ENCODE measurements at places on chromosomes 5 and 9.

GRCh38 chr5:150023136-150023535 is 22.6 kb downstream of the HMGXB3 start:
- no peak for DNase-seq

GRCh38 chr9:99822109-99822805 is 572 bp downstream of the NR4A3 start:
- DNase-seq, result no peak

GRCh38 chr5:148388696-148389095 is 4.9 kb downstream of the FBXO38 start:
- no peak for DNase-seq

DNA sequence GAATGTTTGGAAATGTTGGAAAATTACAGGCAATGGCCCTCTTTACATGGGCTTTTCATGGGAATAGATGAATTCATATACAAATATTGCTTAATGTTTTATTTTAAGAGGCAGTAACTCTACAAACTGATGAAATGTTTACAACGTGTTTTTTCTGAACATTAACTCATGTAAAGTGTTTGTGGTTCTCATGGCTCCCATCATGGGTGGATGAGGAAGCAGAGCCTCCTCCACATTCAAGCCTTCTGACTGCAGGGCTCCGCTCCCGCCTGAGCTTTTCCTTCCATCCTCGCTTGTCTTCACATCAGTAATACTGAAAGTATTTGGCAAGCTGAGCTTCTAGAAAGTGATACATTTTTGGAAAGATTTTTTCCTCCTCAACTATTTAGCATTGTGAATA is 204.2 kb downstream of the ARHGAP26 start:
- DNase-seq, result no peak

DNA sequence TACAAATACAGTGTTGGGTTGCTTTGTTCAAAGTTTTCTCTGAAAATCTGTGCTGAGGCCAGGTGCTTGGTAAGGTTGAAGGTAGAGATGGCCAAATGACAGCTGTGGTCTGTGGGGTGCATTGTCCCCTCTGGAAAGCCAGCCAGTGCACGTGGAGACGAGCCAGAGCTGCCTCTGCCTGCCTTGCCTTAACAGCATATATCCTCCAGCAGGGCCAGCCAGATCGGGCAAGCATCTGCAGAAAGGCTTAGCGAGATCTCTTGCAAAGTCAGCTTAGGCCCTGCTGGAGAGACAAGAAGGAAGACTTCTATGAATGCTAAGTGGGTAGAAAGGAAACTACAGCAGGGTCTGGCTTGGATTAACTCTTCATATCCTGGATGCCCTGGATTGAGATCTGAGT is 49.5 kb downstream of the GRIA1 start:
- no peak for DNase-seq

DNA sequence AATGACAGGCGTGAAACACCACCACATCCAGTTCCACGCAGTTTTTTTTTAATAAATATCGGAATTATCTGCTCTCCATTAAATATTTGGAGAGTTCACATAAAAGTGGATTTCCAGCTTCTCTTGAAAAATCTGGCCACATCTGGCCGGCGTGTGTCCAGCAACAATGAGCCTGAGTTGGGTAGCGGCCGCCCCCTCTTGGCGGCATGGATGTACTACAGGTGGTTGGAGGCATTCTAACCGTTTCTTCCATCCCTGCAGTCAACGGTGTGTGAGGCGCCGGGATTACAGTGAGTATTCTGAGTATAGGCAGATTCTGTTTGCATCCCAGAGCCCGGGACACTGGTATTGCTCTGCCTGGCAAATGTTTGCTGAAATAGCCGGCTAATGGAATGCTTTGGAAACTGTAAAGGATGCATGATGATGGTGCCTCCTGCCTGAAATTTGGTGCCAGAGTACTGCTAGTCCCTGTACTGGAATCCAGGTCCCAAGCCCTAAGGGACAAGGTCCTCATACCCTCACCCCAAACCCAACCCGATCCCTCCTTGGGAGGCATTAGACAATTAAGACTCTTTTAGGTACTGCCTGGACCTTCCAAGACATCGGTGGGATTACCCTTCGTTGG is 13.6 kb upstream of the GM2A start:
- peak; percentile 30 for DNase-seq

DNA sequence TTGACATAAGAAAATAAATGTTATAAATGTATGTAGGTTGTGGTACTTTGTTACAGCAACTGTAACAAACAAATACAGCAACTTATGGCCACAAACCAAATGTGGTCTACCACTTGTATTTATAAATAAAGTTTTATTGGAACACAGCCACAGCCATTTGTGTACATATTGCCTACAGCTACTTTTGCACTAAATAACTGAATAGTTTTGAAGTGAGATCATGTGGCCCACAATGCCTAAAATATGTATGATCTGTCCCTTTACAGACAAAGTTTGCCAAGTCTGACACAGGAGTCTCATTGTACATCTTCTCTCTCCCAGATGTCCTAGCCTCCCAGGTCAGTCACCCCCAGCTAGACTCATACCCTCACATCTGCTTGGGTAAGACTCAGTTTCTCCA is 283.6 kb upstream of the PRDM9 start:
- no peak for DNase-seq

- DNase-seq, result no peak
Measured at GRCh38 chr9:32603914-32604852, 31.2 kb upstream of the NDUFB6 start.

- no peak for DNase-seq
Measured at GRCh38 chr5:33788922-33789566, 102.7 kb downstream of the ADAMTS12 start.

DNA sequence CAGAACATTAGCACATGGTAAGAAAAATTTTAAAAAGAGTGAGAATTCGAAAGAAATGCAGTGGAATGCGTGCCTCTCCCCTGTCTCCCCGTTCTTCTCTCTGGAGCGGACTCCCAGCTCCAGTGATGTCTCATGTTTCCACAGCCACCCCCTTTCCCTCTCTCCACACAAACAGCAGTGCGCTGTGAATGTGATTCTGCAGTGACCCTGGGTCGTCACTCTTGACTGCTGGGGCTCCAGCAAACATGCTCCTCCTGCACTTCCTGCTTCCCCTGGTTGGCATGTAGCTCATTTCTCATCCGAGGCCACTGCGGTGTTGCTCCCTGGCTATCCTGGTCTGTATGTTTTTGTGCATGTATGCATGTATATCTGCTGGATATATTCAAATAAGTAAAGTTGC is 13.3 kb downstream of the PHF2 start:
- no peak for DNase-seq

DNA sequence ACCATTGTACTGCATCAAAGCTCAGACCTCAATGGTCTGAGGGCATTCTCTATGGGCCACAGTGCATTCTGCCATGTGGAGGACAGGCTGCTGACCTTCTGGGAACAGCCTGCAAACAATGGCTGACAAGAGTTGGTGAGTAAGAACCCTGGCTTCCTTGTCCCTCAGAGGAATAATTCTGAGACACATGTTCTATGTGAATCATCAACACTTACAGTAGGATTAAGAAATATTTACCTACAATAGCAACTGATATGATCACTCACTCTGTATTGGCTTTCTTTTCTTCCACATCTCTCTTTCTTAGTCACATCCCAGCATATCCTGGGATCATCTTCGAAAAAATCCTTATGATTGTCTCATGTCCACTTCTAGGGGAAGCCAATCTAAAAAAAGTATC is 306.5 kb upstream of the ITGA1 start:
- no peak for DNase-seq

DNA sequence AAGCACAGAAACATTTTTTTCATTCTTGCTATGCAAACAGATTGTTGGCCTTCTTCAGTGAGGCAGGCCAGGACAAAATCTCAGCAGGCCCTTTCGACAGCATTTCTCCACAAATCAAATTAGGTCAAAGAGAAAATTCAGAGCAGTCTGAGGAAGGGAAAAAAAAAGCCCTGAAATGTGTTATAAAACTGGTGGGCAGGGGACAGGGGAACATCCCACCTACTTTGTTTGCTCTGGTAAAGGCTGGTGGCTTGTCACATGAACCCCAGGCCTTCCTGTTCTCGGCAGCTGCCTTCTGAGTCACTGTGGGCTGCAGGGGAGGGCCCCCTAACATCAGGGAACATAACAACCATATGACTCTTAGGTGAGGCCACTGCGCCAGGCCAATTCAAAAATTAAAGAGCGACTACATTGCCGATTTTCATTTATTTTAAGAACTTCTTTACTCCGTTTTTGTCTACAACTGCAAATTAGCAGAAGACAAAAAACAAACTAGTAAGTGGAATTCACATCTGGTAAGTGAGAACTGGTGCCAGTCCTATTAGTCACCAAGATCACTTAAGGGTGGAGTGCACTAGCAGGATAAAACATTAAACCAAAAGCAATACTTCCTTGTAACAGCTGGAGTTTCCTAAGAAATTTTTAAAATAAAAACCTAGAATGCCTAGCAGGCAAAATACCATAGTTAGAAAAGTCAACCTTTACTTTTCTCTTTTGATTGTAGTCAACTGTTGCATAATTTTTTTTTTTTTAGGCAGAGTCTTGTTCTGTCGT is 46.2 kb upstream of the DENND4C start:
- no peak for DNase-seq

GRCh38 chr5:6478793-6479192 is 30.1 kb downstream of the UBE2QL1 start:
- no peak for DNase-seq

DNA sequence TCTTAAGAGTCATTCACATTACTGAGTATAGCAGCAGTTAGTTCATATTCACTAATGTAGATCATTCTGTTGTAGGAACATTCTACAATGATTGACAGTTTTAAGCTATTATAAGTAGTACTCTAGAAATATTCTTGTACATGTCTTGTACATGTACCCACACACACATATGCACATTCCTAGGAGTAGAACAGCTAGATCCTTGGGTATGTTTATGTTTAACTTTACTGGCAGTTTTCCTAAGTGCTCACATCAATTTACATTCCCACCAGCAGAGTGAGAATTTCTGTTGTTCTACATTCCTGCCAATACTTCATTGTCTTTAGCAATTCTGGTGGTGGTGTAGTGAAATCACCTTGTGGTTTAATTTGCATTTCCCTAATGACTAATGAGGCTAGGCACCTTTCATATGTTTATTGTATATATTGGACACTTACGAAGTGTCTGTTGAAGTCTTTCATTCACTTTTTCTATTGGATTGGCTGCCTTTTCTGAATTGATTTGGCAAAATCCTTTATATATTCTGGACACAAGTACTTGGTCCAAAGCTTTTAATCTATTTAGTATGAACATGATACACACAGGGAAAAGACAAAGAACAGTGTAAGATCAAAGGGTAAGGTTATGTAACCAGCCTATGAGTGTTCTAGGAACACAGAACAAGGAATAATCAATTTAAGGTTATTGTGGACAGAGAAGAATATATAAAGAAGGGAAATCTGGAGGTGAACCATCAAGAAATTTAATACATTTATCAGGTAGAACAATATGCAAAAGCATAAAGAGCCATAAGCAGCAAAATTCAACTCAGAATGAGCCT is 95.6 kb downstream of the MLLT3 start:
- DNase-seq, result no peak

DNA sequence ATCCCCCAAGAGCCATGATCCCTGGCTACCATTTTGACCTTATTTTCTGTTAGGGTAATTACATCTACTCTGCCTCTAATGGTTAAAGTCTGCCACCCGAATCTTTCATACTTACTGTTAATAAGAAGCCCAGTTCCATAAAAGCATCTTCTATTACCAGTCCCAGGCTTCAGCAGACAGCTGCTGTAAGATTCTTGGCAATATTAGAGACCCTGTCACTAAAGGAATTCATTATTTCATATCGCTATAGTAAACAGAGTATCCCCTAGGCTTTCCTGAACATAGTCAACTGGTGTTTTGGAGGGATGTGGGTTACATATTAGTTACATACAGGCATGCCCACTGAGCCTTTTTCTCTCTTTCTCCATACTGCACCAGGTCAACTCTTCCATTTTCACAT is 608.7 kb upstream of the SEMA6A start:
- no peak for DNase-seq

GRCh38 chr5:179830818-179831468 is 10.2 kb downstream of the SQSTM1 start:
- no peak for DNase-seq

- no peak for DNase-seq
Measured at GRCh38 chr9:101648493-101648892, 53.7 kb upstream of the PPP3R2 start.

DNA sequence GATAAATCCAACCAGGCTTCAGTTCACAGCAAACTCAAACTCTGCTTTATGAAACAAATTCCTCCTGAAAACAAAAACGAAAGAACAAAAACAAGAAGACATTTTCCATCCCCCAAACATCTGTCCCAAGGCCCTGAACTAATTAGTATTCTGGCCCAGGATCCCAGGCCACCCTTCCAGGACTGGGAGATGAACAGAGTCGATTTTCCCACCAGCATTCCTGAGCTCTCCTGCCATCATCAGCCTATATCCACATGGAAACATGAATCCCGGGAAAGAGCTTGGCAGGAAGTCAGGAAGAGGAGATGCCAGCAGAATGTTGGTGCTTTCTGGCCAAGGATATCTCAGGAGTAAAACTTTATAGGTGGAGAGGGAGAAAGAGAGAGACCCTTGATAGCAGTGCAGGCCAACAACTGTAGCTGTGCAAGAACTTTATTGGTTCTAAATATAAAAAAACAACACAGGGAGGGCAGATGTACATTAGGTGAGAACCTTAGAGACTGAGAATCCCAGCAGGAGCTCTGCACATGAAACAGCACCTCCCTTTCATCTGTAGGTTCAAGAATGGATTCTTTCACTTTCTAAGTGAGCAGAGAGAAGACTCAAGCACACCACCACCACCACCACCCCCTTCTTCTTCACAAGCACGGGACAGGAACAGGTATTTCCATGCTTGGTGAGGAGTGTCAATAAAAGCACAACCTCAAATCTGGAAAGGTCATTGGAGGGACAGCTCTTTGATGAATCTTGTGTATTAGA is 190.7 kb upstream of the TAS2R1 start:
- no peak for DNase-seq

- DNase-seq, result no peak
Measured at GRCh38 chr5:10145923-10146401, 103.7 kb downstream of the ATPSCKMT start.

- no peak for DNase-seq
Measured at GRCh38 chr5:56564541-56565282, 250.6 kb upstream of the MAP3K1 start.

DNA sequence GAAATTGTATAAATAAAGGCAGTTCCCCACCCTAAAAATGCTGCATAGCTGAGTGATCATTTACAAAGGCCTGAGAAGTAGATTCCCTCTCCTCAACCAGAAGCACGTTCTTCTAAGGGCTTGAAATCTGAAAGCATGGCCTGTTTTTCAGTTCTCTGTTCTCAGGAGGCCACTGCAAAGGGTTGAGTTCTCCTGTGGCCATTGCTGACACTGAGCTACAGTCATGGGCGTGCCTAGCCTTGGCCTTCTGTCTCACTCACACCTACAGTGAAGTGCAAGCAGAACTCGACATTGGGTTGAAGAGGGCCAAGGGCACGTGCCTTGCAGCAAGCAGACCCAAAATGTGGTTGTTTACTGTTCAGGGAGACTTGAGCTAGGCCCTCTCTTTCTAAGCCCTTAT is 276.6 kb upstream of the VLDLR start:
- no peak for DNase-seq
